NCI-H1417 (cell line): ENCODE measurements at places on chromosomes 1 and 21.

DNA sequence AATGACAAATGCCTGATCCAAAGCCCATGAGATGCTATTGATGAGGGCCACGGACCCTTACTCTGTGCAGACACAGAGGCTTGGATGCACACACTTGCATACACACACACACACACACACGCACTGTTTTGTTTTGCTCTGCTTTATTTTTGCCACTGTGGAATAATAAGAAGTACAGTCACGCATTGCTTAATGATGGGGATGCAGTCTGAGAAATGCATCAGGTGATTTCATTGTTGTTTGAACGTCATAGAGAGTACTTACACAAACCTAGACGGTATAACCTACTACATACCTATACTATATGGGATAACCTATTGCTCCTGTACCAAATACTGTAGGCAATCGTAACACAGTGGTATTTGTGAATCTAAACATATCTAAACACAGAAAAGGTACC, 104.4 kb downstream of the RHOU start:
- no peak for DNase-seq

GRCh38 chr1:153592748-153593147, 20.2 kb downstream of the S100A16 start:
- DNase-seq = no peak

DNA sequence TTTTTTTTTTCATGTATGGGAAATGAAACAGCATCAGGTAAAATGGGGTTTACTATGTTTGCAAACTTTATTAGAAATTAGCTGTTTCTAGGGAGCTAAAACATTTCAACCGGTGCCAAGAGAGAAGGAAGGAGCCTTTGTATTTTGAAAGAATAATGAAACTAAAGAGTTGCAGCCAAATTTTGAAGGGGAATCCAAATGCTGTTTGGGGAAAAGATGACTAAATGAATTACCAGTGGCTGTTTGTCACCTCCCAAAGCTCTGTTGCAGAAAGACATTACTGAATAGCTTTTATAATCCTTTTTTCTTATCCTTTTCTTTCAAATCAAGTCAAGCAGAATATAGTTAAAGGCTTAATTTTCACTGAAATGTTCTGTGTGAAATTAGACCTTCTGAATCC, 591.3 kb upstream of the ADGRL2 start:
- no peak for DNase-seq

GRCh38 chr1:2520806-2521205, 5.6 kb downstream of the PANK4 start:
- DNase-seq = no peak

DNA sequence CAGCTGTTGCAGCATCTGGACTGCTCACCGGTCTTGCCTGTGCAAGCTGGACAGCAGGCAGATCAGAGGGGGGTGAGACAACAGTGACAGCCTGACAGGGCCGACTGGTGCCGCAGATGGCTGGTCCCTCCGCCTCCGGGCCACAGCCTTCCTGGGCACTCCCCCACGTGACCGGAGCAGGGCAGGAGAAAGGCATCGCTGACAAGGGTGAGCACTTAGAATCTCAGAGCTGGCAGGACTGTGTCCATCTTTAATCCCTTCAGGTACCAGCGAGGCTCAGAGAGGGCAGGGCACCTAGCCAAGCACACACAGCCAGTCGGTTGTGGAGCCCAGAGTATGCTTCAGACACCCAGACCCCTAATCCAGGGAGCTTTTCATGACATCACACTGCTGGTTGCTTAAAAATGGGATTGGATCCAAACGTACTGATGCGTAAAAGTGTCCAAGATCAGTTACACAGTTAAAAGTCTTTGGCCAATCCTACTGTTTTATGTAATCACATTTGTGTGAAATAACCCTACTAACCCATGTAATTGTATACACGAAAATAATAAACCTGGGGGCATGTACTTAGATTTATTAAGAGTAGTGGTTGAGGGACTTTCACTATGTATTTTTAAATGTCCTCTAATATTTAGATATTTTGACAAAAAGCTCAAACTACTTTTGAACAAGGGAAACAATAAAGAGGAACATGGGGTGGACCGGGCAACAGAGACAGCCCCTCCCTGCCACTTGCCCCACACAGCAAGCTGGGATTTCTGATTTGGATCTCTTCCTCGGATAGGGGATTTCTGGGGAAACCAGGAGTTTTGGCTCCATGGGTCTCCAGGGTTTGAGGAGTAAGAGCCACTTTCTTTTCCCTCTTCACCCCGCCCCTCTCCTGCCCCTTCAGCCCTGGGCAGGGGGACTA, 758 bp upstream of the CNTN2 start:
- no peak for DNase-seq

DNA sequence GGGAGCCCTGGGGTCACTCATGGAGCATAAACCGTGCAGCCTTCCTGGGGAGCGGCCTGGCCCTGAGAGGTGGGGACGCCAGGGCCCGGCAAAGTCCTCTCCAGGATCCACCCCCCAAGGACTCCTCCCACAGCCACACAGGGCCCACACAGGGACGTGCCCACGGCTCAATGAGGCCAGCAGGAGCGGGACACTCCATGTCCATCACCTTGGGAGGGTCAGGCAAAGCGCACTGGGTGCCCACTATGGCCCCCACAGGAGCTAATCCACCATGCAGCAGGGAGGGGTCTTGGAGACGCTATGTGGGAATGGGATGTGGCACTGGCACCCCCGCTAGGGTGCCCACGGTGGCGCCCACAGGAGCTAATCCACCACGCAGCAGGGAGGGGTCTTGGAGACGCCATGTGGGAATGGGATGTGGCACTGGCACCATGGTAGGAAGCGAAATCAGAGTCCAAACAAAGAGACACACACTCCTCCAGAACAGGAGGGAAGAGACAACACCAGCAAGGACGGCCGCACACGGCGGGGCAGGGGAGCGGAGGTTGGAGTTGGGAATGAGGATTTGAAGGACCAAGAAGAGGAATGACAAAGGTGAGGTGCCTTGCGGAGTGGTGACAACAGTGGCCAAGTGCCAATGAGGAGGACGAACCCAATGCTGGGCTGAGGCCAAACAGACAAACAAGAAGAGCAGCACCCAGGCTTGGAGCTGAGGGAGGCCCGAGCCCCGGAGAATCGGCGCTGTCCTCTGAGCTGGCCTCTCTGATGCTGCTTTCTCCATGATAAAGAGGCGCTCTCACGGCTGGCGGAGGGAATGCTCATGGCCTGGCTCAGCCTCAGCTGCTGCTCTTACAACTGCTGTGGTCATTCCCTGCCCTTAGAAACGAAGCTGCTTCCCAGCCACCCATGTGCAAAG, 18.1 kb upstream of the SLC19A1 start:
- no peak for DNase-seq

- no peak for DNase-seq
These were observed 124.2 kb downstream of the KCNJ6 start for GRCh38 chr21:37792046-37792445.

- no peak for DNase-seq
These were observed 118.3 kb upstream of the SLC25A33 start for GRCh38 chr1:9420835-9421532.

GRCh38 chr1:234589854-234590620, 19.9 kb downstream of the IRF2BP2 start:
- DNase-seq = no peak

GRCh38 chr1:53411541-53412152, 47.6 kb upstream of the DMRTB1 start:
- no peak for DNase-seq

GRCh38 chr1:159015440-159015909, 5.8 kb downstream of the IFI16 start:
- DNase-seq = no peak

- DNase-seq = no peak
These were observed 154.5 kb upstream of the OLFM3 start for GRCh38 chr1:102151242-102151641.

GRCh38 chr1:214581785-214582184, 21.2 kb upstream of the CENPF start:
- DNase-seq = no peak

GRCh38 chr1:176717066-176717750, 254.2 kb downstream of the PAPPA2 start:
- DNase-seq = no peak
